Stimulated activated naive CD4-positive, alpha-beta T cell treated with Interleukin-2 at 50 U/mL for 16 hours (primary cell): ENCODE measurements at places on chromosomes 16 and 17.

GRCh38 chr17:4854111-4854681 is 21.1 kb downstream of the MINK1 start:
- DNase-seq = no peak

GRCh38 chr17:65487161-65487560 is 74.3 kb downstream of the AXIN2 start:
- no peak for DNase-seq

DNA sequence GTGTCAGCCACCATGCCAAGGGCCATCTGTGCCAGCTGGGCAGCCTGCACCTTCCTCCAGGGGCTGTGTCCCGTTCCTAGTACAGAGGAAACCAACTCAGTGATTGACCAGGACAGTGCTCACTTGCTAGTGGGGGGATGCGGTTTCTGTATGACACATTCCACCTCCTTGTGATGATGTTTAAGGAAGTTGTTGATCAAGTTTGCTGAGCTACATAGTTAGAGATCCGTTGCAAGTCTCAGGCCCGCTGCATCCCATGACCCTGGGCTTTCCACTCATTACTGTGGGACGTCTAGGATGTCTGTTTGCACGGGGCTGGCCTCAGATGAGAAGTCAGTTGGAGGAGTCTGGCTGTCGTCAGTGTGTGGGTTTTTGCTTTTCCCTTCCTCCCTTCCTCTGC is 33.6 kb downstream of the RNF213 start:
- DNase-seq = no peak

DNA sequence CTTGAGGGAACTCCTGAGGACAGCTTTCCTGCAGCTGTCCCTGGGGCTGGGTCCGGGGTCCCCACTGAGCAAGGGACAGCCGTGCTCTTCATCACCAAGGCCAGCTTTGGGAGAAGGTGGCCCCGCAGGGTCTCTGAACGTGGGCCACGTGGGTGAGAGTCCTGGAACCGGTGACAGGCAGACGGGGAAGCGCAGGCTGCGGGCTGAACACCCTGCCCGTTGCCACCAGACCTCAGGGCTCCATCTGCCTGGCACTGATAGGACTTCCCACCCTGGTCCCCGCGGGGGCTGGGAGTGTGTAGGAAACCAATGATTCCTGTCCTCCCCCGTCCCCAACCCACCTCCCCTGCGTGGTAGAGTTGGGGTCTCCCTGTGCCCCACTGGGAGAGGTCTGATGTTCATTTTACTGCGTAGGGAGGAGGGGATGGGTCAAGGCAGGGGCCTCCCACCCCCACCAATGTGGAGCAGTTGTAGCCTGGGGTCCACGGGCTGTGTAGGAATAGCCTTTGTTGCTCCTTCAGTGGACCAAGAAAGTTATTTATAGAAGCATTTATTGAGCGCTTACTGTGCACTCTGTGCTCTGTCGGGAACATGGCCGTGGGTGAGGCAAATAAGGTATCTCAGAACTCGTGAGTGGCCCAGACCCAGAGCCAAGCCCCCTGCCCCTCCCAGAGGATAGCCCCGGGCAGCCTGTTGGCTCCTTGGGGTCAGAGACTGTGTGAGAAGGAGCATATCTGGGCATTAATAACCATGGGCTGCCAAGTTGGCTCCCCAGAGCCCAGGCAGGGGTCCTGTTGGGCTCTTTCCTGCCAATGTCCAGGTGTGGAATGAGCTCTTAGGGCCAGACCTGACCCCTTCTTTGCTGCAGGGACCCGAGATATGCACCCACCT is 1.3 kb downstream of the ADGRG1 start:
- no peak for DNase-seq

- DNase-seq = no peak
Observed at GRCh38 chr16:53156516-53156915, 101.7 kb downstream of the CHD9 start.

GRCh38 chr16:72805486-72805885 is 242.4 kb downstream of the ZFHX3 start:
- no peak for DNase-seq

DNA sequence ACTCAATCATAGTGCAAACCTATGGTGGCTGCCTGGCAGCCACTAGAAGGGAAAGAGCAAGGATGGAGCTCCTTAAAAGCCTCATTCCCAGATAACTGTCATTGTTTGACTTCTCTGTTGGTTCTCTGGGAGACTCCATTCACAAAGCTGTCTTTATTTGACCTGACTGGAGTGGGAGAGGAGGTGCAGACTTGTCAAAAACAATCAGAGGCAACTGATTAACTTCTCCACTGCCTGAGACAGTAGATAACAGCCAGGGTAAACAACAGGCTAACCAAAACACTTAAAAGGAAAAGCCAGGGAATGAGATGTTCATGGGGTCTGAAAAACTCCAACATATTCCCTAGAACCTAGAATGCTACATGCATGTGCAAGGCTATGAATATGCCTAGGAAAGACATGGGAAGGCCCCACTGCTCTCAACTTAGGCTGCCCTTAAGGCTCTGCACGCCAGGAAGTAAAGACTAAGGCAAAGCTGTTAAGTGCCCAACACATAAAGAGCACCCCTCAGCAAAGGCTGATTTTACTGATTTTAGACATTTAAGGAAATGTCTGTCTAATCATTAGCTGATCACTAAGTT is 82.0 kb downstream of the TTC19 start:
- DNase-seq = no peak

GRCh38 chr16:20911361-20911760 is 10.8 kb downstream of the LYRM1 start:
- no peak for DNase-seq
